ENCODE measurements at places on chromosomes 7 and 10.

DNA sequence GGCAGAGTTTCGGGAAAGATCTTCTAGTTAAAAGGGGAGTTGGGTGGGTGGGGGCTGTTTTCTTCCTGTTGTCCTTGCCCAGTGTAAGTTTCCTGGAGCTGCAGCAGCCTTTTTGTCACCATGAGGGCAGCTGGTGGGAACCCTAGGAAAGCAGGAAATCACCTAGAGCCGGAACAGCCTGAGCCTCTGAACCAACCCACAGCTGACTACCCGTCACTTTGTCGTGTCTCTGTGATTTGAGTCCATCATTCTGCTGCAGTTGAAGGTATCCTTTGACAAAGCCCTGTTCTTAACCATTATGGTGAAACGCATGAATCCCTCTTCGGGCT, 1.2 kb upstream of the C10orf143 start:
- DNase-seq = no peak

DNA sequence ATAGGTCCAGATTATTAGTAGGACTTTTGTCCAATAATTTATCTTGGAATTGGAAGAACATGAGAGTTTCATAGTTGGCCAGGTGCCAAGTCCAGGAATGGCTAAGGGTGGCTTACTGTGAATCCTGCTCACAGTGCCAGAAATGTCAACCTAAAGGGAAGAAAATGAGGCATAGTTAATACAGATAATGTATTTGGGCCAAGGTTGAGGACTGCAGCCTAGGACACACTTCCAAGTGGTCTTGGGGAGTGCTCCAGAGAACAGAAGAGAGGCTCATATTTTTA, 78.2 kb downstream of the MAPK8 start:
- peak; percentile 17 for DNase-seq

- no peak for DNase-seq
Measured at GRCh38 chr10:97686301-97686961, 610 bp downstream of the AVPI1 start.

- no peak for DNase-seq
Measured at GRCh38 chr7:40983111-40983510, 719.8 kb downstream of the INHBA start.

DNA sequence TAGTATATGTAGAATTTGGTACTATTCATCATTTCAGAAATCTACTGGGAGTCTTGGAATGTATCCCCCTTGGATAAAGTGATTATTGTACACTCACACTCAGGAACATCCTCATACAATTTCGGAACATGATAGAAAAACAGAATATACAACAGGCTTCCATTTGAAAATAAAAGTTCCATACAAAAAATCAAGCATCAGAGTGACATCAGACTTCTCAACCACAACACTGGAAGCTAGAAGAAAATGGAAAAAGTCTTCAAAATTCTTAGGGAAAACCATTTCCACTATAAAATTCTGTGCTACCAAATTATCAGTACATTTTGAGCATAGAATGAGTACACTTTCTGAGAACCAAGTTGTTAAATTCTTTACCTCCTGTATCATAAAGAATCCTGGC, 8.8 kb downstream of the LYZL1 start:
- peak; percentile 10 for DNase-seq

- DNase-seq = no peak
Measured at GRCh38 chr10:14102056-14102455, 228.7 kb downstream of the FRMD4A start.

- DNase-seq = no peak
Measured at GRCh38 chr7:147013825-147014224, 897.2 kb downstream of the CNTNAP2 start.

DNA sequence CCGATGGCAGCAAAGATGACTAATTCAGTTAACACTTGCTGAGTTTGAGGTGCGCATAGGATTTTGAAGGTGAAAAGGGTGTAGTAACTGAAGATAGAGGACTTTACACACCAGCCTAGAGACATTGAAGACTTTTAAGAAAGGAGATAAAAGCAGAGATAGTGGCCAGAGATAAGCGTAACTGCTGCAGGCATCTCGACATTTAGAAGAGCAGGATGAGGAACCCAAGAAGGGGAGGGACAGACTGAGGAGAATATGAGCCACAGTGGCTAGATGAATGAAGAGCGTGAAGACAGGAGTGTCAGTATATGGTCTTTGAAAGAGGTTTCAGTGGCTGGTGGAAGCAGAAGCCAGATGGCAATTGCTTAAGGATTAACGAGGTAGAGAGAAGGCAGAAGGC, 71.6 kb downstream of the CELF2 start:
- DNase-seq = no peak

GRCh38 chr7:11120068-11120664, 146.5 kb downstream of the PHF14 start:
- DNase-seq = no peak

GRCh38 chr10:1043532-1043995, 5.4 kb downstream of the IDI1 start:
- no peak for DNase-seq

- DNase-seq = no peak
Measured at GRCh38 chr7:98194672-98195457, 16.4 kb upstream of the BHLHA15 start.

DNA sequence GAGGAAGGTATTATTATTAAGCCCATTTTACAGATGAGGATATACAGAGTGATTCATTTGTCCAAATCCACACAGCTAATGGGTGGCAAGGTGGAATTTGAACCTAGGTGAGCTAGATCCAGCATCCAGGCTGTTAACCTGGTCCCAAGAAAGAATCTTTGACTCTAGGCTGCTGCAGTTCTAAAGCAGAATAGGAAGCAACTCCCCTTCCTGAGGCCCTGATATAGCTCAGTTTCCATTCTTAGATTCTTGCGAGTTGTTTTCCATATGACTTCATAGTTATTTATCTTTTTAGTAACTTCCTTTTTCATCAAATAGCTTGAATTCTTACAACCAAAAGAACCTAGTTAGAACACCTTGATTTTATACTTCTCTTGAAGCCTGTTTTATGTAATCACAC, 24.1 kb upstream of the ZC3HAV1L start:
- no peak for DNase-seq

DNA sequence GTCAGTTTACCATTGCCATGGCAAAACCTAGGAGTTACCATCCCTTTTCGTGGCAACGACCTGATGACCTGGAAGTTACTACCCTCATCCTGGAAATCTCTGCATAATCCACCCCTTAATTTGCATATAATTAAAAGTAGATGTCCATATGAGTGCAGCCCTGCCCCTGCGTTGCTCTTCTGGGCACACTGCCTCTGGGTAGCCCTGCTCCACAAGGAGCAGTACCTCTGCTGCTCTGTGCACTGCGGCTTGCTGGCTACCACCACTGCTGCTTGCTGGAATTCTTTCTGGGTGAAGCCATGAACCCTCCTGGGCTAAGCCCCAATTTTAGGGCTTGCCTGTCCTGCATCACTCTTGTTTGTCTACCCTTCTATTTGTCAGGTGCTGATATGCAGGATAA, 12.5 kb downstream of the CYP17A1 start:
- DNase-seq = no peak

DNA sequence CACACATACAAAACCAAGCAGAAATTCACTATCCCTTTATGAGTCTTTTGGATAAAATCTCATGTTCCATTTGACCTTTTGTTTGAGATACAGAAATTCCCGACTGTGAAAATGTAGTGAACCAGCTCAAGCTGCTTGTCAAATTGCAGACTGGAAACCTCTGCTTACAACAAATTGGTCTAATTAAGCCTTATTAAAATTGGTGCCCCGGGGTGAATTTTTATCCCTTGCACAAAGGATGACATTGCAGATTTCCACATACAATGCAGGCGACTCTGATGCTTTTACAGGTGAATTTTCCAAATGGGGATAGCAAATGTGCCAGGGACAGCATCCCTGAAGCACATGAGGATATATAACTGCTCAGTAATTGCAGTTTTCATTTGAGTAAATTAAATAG, 257.3 kb downstream of the BMPER start:
- DNase-seq = no peak

GRCh38 chr10:130040817-130041330, 69.8 kb downstream of the C10orf143 start:
- no peak for DNase-seq

DNA sequence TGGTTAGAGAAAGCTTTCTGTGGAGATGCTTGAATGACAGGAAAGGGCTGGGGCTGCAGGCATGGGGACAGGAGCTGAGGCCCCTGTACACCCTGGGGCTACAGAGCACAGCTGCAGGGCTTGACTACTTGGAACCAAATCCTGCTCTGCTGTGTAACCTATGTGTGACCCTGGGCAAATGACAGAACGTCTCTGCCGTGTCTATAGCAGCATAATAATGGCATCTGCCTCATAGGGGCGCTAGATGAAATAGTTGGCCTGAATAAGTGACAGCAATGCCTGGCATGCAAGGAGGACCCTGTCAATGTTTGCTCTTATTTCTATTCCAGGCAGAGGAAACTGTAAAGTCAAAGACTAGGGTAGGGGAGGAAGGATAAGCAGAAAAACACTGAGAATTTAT, 254.0 kb downstream of the USP6NL start:
- no peak for DNase-seq

DNA sequence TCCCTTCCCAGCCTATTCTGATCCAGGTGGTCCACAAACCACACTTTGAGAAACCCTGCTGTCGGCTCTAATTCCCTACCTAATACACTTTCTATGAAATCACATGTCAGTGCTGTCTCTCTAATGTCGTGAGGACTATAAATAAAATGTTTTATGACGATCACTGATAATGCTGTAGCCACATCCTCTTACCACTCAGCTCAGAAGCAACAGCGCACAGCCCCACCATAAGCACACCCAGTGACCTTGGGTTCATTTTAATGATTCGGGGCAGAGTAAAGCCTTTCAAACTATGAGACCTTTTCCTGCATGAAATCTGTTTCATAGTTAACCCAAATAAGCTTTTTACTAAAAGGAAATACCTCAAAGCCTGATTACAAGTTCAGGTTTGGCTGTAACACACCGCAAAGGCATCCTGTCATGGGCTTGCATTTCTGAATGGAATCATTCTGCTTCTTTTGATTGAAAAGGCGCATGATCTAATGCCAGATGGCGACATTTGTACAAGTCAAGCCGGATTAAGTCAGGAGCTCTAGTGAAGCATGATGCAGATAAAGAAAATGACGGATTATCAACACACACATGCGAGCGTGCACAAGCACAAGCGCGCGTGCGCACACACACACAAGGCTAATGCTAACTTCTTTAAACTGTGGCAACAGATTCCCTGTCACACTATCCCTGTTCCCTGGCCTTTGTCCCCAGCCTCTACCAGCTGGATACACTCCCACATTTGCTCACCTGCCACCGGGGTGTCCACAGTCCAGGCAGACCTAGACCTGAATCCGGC, 180.5 kb upstream of the PDE1C start:
- DNase-seq = no peak

GRCh38 chr7:81604075-81604807, 165.6 kb downstream of the HGF start:
- no peak for DNase-seq

- no peak for DNase-seq
Measured at GRCh38 chr7:43612599-43613589, 30.0 kb downstream of the STK17A start.

GRCh38 chr10:128482052-128482451, 355.8 kb upstream of the MKI67 start:
- DNase-seq = no peak

DNA sequence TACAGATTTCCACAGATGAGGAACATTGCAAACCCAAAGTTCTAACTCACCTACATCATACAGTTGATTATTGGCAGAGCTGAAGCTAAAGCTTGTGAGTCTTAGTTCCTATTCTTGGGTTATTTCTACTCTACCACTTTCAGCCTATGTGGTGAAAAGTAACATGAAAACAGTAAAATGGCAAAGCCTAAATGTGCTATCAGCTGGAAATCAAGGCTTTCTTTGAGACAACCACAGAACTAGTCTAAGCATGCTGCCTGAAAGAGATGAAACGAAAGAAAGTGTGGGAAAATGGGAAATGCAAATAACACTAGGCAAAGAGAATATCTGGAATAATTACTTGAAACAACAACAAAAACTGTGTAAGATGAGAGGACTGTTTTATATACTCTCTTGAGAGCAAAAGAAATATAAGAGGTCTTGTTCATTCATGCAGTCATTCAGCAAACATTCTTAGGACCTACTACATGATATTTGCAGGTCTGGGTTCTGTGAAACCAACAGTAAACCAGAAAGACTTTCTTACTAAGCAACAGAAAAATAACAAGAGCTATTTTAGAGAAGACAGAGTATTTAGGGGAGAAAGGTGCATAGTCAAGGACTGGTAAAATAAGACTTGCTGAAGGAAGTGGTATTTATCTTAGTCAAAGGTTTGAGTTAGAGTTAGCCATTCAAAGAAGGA, 437.1 kb downstream of the HTR7 start:
- DNase-seq = no peak

DNA sequence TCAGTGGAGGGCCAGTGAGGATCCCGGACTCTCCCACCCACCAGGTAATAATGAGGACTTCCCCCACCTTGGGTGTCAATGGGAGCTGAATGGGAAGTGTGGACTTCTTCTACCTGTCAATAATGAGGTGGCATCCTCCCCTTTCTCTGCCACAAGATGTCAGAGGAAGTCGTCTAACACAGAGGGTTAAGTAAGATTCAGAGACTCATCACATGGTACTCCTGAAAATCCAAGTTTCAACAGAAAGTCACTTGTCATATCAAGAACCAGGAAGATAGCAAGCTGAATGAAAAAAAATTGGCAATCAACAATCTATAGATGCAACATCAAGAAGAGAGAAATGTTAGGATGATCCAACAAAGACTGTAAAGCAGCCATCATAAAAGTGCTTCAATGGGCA, 150.9 kb upstream of the SVIL start:
- no peak for DNase-seq

DNA sequence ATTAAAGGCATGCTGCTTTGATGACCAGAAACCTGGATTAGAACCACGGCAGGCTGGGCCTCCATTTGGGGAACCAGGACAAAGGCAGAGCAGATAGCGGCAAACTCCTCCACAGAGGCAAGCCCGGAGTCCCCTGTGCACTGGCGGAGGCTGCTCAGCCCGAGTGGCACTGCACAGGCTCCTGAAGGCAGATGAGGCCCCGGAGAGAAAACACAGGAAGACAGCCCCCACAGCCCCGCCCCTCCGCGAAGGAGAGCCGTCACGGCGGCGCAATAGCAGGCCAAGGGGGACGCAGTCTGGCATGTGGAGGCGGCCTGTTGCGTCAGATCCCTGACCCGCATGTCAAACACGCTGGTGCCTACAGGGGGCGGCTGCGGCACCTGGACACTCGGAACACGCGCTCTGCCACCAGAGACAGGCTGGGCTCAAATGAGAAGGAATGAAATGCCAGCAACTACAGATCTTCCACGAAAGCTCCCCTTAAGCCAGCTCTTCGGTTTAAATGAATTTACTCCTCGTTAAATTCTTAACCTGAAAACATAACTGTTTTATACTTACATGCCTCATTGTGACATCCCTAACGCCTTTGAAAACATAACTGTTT, 128.5 kb downstream of the MAD1L1 start:
- peak; percentile 88 for DNase-seq

DNA sequence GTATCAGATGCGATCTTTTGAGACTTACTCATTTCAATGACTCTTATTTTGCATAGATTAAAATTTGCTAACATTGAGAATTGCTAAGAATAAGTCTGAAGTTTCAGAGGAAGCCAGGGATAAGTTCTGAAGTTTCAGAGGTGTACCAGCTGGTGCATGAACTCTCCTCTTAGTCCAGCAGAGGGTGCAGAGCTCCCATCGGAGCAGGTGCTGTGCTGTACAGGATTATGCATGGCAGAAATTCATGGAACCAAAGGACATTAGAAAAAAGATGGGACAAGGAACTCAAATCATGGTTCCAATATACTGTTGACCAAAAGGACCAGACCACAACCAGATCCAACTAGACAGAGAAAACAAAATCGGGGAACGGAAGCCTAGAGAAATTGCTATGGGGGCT, 41.9 kb downstream of the MGAM2 start:
- peak; percentile 57 for DNase-seq

- DNase-seq = peak; percentile 44
Measured at GRCh38 chr7:88429382-88429781, 122.7 kb upstream of the STEAP4 start.

All from DMS53 (cell line).